Uterine smooth muscle cell (primary cell): ENCODE measurements at places on chromosomes 1 and 21. TPM values are rescaled to one million over a fixed set of nuclear protein-coding genes. Genes with fewer than 3 reads are reported as not detected.

The IGFN1 gene
- total RNA-seq = 4.6 and 12.9 TPM in 2 replicates

The CTTNBP2NL gene
- total RNA-seq = 14.6 and 17.1 TPM in 2 replicates

The NSUN4 gene
- 13.1 and 17.9 TPM in 2 replicates for total RNA-seq

The CFAP74 gene
- total RNA-seq = not detected in 2 replicates

The C1orf167 gene
- total RNA-seq = not detected in 2 replicates

The SLC25A34 gene
- total RNA-seq = 0.44 and 0.62 TPM in 2 replicates

The HIVEP3 gene
- 0.75 and 1.8 TPM in 2 replicates for total RNA-seq

The RAB25 gene
- total RNA-seq = not detected in 2 replicates

The HFM1 gene
- total RNA-seq = 0.55 and 0.87 TPM in 2 replicates

The TMIGD3 gene
- total RNA-seq = not detected in 2 replicates

The SHE gene
- under 0.01 and 0.12 TPM in 2 replicates for total RNA-seq

The ZYG11A gene
- 0.50 and 2.0 TPM in 2 replicates for total RNA-seq

The KRTAP21-2 gene
- not detected in 2 replicates for total RNA-seq

The OTUD7B gene
- total RNA-seq = 22.7 and 26.1 TPM in 2 replicates

The KIF17 gene
- total RNA-seq = 2.7 and 4.6 TPM in 2 replicates

The SELL gene
- total RNA-seq = under 0.01 and 0.12 TPM in 2 replicates

The PRAMEF26 gene
- not detected in 2 replicates for total RNA-seq

The CELA2B gene
- not detected in 2 replicates for total RNA-seq

The HSPB7 gene
- 2.3 and 13.5 TPM in 2 replicates for total RNA-seq

The RNU1-3 gene
- under 0.01 and 2,224 TPM in 2 replicates for total RNA-seq

The BCL2L15 gene
- total RNA-seq = 0.11 and 0.12 TPM in 2 replicates

The SPATA6 gene
- total RNA-seq = 3.4 and 4.9 TPM in 2 replicates

The CFAP57 gene
- total RNA-seq = 0.22 and 0.75 TPM in 2 replicates

The CTH gene
- 4.9 and 7.2 TPM in 2 replicates for total RNA-seq

The ATP5IF1 gene
- total RNA-seq = 124 and 156 TPM in 2 replicates

The DNM3 gene
- total RNA-seq = 1.1 and 2.1 TPM in 2 replicates

The GSTM2 gene
- 10.5 and 24.7 TPM in 2 replicates for total RNA-seq

The DTL gene
- 6.9 and 21.2 TPM in 2 replicates for total RNA-seq

The PADI1 gene
- under 0.01 TPM in 1 of 2 replicates, not detected in the other for total RNA-seq

The RHOU gene
- total RNA-seq = 2.1 and 2.4 TPM in 2 replicates
